Fibroblast of the aortic adventitia (primary cell): ENCODE measurements at places on chromosomes 4 and X.
A peak's percentile ranks its signal among the peaks of the same experiment; 100 is the strongest.

DNA sequence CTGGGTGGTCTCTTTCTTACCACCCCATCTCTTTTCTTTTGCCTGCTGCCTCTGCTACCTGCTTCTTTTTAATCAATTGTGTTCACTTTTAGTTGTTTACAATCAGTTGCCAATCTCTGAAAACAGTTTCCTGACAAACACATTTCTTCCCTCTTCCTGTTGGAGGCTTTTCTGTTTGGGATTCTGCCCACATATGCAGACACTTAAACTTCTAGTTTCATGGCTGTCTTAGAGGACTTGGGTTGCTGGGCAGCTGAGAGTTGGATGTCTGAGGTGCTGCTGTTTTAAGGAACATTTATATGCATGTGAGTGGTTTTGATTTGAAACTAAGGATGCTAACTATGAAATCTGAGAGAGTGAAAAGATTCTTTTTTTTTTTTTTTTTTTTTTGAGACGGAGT lies 112.3 kb upstream of the LIMCH1 start:
- DNase-seq: no peak

DNA sequence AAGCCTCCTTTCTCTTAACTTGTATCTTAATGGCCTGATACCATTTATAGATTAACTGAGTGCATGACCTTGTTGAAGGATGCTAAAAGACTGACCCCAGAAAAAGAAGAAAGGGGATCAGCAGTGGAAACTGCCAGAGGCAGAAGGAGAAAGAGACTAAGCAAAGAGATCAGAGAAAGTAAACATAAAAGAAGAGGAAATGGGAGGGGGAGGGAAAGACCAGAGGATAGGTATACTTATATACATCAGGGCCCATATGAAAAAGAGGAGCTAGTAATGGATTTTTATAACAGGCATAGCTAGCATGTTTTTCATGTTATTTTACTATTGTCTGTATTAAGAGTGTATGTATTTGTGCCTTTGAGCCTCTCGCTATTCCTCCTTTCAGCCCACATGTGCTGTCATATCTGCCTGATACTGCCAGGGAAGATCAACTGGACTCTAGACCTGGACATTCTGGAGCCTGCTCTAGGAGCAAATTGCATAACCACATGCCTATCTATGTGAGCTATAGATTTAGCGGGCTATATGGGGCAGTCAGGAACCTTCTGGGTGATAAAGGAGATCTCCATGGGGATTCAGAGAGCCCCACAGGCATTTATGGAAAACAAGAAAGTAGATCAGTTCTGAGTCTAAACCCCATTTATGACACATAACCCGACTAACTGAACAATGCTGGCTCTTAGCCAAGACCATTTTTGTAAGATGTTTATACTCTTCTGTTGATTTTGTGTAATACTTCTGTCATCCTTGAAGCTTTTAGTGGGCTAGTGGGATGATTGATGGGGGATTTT lies 13.4 kb upstream of the SNX12 start:
- peak; percentile 62 for DNase-seq

- DNase-seq: no peak
Observed at GRCh38 chrX:143661286-143661685, 25.4 kb upstream of the SLITRK4 start.

- no peak for DNase-seq
Observed at GRCh38 chrX:78064152-78064551, 39.9 kb upstream of the PGK1 start.

- no peak for DNase-seq
Observed at GRCh38 chr4:99572527-99573240, 1.9 kb upstream of the MTTP start.

DNA sequence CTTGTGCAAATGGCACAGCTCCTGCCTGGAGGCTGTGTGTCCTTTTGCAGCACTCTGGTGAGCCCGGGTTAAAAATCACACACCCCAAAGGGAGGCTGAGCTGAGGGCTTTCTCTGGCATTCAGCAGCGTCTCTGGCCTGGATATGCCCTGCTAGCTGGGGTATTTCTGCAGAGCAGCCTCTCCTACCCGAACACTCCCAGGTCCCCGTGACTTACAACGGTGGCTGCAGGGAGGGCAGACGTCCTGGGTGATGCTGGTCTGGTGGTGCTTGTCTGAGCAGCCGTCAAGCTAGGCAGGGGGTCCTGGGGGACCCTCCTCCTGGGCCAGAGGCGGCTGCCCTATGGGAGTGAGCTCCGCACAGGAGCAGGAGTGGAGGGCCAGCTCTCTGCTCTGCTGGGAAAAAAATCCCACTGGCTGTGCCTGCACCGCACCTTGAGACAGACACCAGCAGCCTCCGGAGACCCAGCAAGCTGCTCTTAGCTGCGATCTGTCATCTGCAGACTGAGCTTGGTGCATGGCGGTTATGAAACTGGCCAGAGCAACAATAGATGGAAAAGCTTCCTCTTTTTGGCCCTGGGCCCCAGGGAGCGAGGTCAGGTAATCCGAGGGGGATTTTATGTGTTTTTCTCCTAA lies 41.3 kb upstream of the ASMTL start:
- DNase-seq: no peak
